ENCODE measurements at places on chromosomes 4 and X.

DNA sequence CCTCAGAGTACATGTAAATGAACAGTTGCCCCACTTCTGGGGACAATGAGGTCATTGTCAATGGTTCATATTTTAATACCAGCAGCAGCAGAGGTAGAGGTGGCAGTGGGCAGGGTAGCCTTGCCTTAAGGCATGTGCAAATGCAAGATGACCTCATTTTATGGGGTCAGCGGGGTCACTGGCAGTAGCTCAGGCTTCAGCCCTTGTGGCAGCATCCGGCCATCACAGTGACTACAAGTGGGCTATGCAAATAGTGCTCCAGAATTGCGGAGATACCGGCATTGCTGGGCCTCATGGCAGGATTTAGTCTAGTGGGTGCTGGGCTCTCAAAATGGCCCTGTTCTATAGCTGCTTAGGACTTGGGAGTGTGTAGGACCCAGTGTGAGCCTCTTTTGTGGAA is 144.7 kb downstream of the FAM47A start:
- DNase-seq = no peak

GRCh38 chrX:103442536-103442901 is 66.2 kb downstream of the BEX3 start:
- DNase-seq = no peak

DNA sequence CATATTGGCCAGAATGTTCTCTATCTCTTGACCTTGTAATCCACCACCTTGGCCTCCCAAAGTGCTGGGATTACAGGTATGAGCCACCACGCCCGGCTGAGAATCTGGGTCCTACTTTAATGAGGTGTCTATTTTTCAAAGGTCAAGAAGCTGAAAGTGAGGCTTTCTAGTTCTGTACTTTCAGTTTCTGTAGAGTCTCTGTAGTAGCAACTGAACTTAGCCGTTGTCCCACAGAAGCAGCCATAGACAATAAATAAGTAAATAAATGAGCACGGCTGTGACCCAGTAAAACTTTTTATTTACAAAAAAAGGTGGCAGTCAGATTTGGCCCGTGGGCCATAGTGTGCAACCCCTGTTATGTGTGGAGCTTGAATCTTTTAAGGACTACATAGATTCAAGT is 92.0 kb downstream of the FNIP2 start:
- no peak for DNase-seq

DNA sequence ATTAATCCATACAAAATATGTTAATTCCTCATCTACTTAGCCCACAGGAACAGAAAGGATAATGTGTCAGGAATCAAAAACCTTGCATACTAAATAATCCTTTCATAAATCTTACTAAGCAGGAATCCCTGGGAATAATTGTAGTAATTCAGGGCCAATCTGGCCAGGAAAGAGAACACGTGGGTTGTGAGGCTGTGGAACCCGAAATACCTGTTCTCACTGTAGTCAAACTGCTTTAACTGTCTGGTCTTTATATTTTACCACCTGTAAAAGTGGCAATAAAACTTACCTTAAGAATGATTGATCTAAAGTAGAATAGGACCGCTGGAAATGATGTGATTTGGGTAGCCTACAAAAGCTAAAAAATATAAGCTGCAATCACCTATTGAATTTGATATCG is 1620.9 kb downstream of the STIM2 start:
- DNase-seq = peak; percentile 7

DNA sequence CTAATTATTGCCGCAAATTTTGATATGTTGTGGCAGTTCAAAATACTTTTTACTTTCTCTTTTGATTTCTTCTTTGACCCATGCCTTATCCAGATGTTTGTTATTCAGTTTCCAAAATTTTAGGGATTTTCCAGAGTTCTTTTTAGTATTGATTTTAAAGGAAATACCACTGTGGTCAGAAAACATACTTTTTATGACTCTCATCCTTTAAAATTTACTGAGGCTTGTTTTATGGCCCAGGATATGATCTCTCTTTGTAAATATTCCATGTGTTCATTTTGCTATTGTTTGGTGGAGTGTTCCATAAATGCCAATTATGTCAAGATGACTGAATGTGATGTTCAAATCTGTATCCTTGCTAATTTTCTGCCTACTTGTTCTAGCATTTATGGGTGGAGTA is 272.3 kb upstream of the DIPK2B start:
- no peak for DNase-seq

DNA sequence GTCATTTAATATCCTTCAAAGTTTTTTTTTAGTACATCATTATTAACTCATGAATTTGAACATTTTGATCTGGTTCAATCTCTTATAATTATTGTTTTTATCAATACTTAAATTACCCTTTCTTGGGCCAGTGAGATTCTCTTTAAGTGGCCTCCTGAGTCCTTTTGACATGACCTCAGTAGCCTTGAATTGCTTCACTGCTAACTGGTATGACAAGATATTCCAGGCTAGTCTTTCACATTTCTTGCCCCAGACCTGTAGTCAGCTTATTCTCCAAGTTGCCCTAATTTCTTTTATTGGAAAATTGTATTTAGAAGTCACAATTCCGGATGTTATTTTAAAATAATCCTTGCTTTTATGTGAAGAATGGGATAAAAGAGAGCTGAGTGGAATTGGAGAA is 35.4 kb upstream of the FBXW7 start:
- no peak for DNase-seq

DNA sequence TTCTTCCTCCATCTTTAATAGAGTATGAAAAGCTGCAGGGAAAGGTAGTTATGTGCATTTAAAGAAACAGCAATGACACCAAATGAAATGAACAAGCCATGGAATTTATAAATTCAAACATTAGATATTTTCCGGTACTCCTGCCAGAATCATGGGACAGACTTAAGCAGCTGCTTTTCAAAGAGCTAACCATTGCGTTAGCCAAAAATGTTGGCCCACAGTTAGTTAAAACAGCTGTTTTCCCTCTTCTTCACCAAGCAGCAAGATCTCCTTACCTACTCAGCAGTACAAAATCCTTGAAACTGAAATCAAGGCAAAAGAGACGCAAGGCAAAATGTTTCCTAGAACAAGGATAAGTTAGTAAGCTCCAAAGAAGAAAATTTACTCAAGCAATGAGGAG is 64.0 kb downstream of the MANBA start:
- DNase-seq = no peak

DNA sequence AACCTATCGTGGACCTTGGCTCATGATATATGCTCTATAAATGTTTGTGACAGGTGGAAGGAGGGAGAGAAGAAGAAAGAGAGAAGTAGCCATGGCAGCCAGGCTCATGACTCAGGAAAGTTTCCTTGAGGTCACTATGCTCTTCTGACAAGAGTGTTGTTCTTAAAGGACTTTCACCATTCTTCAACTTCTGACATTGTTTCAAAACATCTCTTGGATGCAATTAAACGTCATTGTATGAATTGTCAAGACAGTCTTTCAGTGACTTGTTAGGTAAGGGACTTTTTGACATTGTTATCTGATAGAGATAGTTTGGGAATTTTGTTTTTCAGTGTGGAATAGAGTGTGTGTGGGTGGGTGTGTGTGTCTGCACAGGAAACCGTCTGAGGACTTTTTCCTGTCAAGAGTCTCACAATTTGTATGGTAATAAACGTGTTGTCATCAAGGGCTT is 617.0 kb downstream of the MID1IP1 start:
- no peak for DNase-seq

DNA sequence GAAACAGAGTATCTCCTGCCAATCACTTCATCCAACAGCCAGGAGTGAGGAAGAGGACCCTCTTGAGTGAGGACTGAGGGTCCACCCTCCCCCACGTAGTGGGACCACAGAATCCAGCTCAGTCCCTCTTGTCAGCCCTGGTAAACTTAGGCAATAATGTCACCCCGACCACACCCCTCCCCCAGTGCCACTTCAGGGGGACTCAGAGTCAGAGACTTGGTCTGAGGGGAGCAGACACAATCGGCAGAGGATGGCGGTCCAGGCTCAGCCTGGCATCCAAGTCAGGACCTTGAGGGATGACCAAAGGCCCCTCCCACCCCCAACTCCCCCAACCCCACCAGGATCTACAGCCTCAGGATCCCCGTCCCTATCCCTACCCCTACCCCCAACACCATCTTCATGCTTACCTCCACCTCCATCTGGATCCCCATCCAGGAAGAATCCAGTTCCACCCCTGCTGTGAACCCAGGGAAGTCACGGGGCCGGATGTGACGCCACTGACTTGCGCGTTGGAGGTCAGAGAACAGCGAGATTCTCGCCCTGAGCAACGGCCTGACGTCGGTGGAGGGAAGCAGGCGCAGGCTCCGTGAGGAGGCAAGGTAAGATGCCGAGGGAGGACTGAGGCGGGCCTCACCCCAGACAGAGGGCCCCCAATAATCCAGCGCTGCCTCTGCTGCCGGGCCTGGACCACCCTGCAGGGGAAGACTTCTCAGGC is at the start of the genes CSAG1 and MAGEA12:
Gene CSAG1 (minus strand): TSS at position 461 of the 715 bp plus-strand sequence. CDS start 1,261 bp downstream, outside the sequence.
Gene MAGEA12 (plus strand): TSS at position 497 of the 715 bp plus-strand sequence. CDS start 2,405 bp downstream, outside the sequence.
- peak; percentile 67 for DNase-seq

DNA sequence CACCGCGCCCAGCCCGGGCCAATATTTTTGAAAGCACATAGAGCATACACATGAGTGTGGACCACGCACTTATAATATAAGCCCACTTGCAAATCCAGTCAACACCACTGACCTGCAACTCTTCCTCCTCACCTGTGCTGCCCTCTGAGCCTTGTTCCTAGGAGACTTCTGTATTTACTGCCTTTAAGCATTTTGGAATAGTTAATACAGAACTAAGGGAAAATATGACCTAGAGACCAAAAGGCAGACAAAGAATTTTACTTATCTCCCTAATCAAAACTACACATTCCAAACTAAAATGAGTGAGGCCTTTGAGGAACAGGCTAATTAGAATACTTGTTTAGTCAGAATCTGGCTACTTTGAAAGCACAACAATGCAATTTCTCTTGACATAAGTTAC is 89.1 kb downstream of the RELL1 start:
- DNase-seq = no peak

GRCh38 chr4:2067446-2068197 is 8.5 kb downstream of the NAT8L start:
- no peak for DNase-seq

DNA sequence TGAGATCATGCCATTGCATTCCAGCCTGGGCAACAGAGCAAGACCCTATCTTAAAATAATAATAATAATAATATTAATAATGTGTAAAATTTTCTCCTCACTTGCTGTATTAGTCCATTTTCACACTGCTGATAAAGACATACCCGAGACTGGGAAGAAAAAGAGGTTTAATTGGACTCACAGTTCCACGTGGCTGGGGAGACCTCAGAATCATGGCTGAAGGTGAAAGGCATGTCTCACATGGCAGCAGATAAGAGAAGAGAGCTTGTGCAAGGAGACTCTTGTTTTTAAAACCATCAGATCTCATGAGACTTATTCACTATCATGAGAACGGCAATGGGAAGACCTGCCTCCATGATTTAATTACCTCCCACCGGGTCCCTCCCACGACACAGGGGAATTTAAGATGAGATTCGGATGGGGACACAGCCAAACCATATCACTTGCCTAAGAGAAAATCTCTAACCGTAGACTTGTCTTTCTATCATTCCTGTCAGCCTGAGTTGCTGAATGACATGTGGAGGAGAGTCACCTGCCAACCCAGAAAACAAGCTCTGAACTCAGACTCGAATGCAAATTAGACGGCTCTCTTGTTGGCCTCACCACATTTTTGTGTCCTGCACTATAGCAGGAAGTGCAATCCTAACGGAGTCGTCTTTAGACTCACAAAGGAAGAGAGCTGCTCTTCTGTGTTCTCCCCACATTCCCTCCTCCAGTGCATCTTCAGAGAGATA is 51.9 kb upstream of the DCTD start:
- DNase-seq = peak; percentile 0

DNA sequence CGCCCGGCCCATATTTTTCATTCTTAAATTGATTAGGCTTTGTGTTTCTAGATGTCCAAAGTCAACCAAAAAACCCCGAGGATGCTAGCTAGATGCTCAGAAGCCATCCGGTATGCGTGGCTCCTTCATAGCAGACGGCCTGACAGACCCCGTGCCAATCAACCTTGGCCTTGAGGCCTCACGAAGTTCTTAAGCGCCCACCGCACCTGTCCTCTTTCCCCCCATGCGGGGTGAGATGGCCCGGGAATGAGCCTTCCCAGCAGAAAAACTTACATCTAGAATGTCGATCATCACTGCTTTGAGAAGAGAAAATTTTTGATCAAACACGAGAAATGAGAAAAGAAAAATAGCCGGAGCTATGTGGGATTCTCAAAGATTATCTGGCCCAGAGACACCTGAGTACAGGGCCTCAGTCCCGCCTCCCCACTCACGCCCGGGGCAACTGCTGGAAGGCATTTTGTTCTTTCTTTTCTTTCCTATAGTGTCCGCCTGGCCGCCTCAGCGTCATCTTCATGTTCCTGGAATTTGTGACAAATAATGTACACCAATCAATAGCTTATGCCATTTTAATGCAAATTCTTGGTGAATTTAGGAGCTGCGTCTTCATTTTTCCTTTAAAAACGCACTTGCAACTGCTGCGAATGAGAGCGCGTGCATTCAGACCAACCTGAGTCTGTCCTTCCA is 1.6 kb upstream of the NAT8L start:
- DNase-seq = no peak

- DNase-seq = no peak
These were observed 217.6 kb downstream of the KCTD8 start for GRCh38 chr4:44231006-44231405.

DNA sequence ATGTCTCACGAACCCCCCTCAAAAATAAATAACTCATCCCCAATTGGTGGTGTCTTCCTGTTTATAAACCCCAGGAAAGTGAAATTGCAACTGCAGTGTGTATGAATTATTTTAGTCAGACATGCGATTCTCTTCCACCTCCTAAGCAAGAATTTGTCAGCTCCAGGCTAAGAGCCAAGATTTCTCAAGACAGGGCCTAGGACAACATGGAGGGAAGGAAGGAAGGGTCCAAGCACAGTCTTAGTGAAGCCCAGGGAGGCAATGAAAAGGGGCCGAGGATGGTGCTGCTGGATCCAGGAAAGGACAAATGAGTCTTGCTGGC is 20.0 kb downstream of the SH3KBP1 start:
- no peak for DNase-seq

- no peak for DNase-seq
These were observed 1410.9 kb downstream of the PCDH18 start for GRCh38 chr4:136121426-136121825.

- no peak for DNase-seq
These were observed 54.7 kb upstream of the ZXDA start for GRCh38 chrX:57964975-57965374.

- no peak for DNase-seq
These were observed 333.8 kb downstream of the C4orf33 start for GRCh38 chr4:129429581-129430320.

DNA sequence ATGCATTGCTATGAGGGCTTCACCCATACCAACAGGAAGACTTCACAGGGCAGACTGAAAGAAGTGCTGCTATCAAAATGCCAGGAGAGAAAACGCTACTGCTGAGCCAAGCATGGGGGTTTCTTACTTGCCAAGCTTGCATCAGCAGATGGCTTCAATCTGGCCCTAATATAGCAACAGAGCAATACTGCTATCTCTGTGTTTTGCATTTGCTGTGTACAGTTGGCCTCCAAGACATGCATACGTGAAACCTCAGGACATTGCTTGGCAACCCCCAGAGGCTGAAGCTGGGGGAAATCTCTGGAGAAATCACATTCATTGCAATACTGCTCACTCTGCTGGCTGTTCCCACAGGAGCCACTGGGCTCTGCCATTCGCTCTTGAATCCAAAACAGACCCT is 127.2 kb upstream of the GPC4 start:
- DNase-seq = no peak
